ENCODE measurements at places on chromosomes 4 and X. TPM values are rescaled to one million over a fixed set of nuclear protein-coding genes. Genes with fewer than 3 reads are reported as not detected.

DNA sequence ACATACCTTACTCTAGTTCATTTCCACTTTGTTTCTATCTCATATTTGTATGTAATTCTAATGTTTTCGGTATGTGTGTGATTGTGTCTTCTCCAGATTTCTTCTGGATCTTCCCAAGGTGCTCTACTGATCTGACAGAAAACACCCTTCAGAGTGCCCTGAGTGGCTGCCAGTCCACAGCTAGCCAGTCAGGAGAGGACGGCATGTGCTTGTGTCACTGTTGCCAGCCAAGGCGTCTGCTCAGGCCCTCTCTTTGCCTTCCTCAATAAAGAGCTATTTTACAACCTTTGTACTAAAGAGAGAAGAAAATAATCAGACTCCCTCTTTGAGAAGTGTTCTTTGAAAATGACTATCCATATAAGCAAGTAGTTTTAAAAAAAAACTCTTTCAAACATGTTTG lies 29.0 kb downstream of the CD99L2 start:
- no peak for DNase-seq

DNA sequence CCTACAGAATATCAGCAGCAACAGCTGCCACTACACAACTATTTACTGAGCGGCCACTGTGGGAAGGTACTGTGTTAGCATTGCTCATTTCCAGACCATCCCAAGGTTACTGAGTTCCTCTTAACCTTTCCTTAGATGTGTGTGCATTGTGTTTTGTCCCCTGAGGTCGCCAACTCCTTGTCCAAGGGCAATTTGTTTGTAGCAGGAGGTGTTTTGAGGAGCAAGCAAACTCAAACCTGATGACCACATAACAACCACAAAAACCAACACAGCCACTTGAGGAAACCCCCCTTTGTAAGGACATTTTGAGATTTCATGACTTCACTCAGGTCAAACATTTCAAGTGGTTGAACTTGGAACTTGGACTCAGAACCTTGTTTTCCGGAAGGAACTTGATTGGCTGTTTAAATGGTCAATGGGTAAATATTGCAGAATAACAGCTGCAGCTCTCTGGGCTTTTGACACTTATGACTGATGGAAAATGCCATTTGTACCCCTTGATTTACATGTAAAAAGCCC lies 122.3 kb downstream of the MID1IP1 start:
- no peak for DNase-seq

The ZNF718 gene
- polyA plus RNA-seq, result 7.4 TPM

The BDH2 gene
- polyA plus RNA-seq, result 194 TPM

DNA sequence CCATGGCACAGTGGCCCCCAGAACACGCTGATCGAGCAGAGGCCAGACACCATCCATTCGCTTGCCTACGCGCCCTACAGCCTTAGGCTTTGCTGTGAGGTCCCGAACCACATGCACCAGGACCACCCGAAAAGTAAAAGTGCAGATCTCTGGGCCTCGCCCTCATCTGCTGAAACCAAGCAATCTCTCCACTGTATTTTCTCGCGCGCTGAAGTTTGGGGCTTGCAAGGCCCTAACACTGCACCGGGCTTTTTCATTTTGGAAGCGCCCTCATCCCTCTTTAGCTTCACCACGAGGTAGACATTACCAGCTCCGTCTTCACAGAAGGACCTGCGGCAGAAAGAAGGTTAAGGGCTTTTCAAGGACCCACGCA lies 21.2 kb downstream of the NKX3-2 start:
- no peak for DNase-seq

GRCh38 chr4:122960611-122961000 lies 38.2 kb upstream of the NUDT6 start:
- no peak for DNase-seq

DNA sequence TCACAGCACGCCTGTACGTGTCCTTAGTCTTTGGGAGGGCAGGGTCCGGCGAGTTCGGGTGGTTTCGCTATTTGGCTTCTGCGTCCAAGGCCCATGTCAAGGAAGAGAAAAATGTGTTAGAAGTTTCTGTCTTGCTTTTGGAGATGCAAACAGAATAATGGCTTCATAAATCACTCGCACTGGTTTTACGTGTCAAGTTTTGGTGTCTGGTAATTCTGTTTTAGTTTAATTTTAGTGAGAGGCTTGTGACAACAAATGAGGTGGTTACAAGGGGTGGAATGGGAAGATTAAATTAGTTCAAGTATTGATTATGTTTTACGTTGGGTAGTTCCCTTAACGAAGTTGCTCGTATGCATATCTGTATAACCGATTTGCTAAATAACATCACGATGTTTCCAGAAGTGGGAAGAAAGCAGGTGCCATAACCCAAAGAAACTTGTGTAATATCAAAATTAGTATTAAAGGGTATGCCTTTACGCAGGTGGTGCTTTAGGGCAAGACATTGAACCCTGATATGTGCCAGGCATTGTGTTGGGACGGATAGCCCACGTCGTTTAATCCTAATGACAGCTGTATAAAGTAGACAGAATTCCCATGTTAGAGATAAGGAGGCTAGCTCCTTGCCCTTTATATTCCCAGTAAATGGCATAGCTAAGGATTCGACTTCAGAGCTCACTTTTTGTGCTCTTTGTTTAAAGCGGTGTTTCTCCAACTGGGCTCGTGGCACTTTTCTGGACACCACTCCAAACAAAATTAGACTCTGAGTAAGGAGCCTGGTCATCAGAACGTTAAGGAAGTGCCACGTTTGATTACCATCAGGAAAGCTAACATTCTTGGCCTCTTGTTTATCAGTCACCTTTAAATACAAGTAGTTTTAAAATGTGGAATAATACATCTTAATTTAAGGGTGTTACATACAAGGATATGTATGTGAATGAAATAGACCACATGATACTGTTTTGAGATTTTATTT lies 843 bp downstream of the RPL34 start:
- DNase-seq, result no peak

DNA sequence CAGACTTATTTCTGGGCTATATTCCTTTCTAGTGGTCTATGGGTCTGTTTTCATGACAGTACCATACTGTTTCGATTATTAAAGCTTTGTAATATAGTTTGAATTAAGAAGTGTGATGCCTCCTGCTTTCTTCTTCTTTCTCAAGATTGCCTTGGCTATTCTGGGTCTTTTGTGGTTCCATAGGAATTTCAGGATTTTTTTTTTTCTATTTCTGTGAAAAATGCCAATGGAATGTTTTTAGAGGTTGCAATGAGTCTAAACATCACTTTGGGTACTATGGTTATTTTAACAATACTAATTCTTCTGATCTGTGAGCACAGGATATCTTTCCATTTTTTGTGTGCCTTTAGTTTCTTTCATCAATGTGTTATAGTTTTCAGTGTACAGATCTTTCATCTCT lies 204.3 kb upstream of the HCCS start:
- DNase-seq, result no peak

DNA sequence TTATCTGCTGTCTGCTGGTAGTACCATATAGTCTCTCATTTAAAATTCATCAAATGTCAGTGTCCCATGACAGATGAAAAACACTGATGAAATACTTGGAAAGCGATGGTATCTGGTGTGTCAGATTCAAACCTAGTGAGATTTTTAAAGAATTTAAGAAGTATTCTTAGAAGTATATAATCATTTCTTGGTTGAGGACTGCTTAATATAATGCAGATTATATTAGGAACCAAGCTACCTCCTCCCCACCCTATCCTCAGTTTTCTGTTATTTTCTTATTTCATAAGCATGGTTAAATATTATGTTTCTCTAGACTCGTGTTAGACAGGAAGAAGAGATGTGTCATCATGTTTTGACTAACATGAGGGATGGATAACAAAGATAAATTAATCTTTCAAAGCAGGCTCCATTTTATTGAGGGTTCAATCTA lies 118.5 kb downstream of the GLUD2 start:
- DNase-seq, result no peak

GRCh38 chr4:148152868-148153625 lies 289.2 kb downstream of the NR3C2 start:
- DNase-seq, result peak; percentile 40

The HTATSF1 gene
- polyA plus RNA-seq, result 106 TPM

All from right renal pelvis (tissue), 4 donors.